GM23248 (cell line): ENCODE measurements at places on chromosomes 4 and X.
A peak's percentile ranks its signal among the peaks of the same experiment; 100 is the strongest.

- no peak for DNase-seq
These were observed 71.3 kb upstream of the STS start for GRCh38 chrX:7076245-7076661.

- no peak for DNase-seq
These were observed 218.7 kb downstream of the MAPK10 start for GRCh38 chr4:86141161-86141560.

GRCh38 chrX:74160358-74160757 lies 143.6 kb upstream of the ZCCHC13 start:
- no peak for DNase-seq

DNA sequence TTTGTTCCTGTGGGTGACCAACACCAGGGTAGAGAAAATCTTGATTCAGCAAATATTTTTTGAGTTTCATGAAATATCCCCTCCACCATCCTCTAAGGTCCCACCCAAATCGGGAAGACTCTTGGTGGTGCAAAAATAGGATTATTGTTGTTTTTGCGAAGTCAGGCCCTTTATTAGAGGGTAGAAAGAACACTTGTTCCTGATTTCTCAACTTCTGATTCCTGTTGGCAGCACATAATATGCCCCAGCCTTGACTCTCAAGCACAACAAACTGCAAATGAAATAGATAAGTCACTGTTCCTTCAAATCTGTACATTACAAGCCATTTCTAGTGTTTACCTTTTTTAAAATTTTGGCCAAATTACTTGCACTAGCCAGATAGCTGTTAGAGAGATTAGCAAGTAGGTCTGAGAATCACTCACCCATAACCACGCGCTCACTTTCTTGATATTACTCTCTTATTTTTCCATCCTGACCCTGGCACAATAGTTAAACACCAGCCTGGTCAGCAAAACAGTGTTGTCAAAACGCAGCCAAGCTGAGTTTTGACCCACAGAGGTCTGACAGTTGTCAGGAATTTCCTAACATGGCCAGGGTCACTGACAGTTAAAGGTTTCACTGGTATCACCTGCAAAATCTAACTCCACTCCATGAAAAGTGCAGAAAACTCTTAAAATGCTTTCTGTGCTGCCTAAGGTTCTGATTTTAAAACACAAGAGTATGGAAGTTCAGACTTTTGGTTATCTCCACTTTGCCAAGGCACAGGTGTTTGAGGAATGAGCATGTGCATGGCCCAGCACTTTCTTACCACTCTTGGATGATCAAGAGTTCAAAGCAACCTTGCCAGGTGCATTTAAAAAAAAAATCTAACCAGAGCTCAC lies 69.8 kb downstream of the RBM47 start:
- DNase-seq: no peak

- peak; percentile 54 for DNase-seq
These were observed 71.0 kb downstream of the AFF1 start for GRCh38 chr4:87005690-87006425.

DNA sequence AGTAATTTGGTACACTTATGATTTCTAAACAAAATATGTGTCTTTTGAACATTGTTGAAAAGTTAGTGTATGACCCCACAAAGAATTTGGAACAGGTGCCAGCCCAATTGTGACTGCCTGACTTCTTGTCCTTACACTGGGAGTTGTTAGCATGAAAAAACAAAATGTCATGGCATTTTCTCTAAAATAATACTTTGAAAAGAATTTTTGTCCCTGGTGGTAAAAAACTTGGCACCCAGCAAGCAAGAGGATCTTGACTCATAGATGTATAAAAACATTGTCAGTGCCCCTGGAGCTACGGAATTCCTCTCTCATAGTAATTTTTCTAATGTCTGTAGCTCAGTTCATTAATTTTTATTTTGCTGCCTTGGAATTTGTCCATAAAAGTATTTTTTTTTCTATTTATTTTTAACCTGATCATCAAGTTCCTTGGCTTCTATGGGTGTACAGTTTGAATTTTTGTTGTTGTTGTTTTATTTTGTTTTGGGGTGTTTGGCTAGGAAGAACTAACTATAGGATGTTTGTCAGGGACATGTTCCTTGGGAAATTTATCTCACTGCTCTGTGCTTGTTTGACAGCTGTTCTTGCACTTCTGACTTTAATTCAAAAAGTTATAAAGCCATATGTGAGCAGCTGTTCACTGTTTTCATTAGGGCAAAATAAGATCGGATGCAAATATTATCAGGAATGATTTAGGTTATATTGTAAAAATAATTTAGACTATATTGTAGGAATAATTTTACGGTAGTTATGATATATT lies 95.4 kb upstream of the NUDT6 start:
- DNase-seq: peak; percentile 81

DNA sequence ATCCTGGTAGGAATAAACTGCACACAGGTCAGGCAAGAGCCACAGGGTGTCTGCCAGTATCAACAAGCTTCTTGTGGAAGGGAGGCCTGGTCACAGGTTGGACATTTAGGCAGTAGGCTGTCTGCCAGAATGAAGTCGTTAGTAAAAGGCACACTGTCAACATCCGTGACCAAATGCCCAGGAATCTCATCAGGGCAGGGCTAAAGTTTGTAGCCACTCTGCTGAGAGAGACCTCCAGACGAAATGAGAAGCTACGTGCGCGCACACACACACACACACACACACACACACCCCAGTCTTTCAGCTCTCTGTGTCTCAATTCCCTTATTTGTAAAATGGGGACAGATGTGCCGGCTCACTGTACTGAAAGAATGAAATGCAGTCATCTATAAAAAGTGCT lies 408.7 kb upstream of the ZFP42 start:
- no peak for DNase-seq

GRCh38 chrX:151711154-151711553 lies 4.7 kb upstream of the FATE1 start:
- no peak for DNase-seq

- no peak for DNase-seq
These were observed 665.1 kb downstream of the RAPGEF2 start for GRCh38 chr4:159768016-159768415.

DNA sequence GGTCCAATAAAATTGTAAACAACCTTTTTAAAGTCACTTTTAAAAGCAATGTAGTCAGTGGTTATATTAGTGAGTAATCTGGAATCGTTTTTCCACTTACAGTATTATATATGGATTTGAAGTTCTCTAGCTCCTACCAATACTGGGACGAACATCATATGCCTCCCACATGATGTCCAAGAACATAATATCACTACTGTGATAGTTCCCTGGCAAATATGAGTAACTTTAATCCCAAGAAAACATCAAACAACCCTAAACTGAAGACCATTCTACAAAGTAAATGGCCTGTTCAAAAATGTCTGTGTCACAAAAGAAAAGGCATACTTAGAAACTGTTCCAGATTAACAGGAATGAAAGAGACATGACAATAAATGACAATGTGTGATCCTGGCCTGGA lies 53.6 kb upstream of the FGFBP2 start:
- DNase-seq: no peak

GRCh38 chr4:48904101-48904500 lies 2.5 kb downstream of the OCIAD2 start:
- no peak for DNase-seq

DNA sequence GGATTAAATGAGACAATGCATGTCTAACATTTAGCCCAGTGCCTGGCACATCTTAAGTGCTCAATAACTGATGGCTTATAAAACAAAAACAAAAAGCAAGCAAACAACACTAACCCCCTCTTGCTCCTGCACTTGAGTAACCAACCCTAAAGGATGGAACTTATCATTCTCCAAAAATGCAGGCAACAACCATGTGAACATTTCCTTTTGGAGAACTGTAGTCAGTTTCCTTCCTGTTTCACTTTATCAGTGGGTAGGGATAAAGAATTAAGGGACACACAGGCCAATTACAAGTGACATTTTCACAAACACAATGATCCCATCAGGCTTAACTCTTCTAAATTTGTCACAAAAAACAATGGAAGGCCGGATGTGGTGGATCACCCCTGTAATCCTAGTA lies 30.4 kb downstream of the RPS3A start:
- peak; percentile 29 for DNase-seq

DNA sequence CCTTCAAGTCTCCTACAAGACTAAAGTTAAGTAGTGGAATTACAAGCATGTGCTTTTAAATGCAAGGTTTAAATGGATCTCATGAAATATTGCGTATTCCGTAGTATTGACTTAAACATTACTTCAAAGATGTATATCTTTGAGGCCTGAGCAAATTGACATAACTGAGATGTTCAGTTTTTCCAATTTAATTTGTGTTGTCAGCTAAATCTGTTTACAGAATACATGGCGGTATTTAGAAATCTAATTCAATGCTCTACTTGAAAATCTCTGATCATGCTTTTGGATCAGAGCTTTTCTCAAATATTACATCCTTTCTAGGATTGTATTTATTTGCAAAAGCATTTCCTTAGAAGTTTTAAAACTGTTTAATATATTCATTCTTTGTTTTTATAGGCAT lies 47.5 kb upstream of the PDE5A start:
- DNase-seq: no peak

DNA sequence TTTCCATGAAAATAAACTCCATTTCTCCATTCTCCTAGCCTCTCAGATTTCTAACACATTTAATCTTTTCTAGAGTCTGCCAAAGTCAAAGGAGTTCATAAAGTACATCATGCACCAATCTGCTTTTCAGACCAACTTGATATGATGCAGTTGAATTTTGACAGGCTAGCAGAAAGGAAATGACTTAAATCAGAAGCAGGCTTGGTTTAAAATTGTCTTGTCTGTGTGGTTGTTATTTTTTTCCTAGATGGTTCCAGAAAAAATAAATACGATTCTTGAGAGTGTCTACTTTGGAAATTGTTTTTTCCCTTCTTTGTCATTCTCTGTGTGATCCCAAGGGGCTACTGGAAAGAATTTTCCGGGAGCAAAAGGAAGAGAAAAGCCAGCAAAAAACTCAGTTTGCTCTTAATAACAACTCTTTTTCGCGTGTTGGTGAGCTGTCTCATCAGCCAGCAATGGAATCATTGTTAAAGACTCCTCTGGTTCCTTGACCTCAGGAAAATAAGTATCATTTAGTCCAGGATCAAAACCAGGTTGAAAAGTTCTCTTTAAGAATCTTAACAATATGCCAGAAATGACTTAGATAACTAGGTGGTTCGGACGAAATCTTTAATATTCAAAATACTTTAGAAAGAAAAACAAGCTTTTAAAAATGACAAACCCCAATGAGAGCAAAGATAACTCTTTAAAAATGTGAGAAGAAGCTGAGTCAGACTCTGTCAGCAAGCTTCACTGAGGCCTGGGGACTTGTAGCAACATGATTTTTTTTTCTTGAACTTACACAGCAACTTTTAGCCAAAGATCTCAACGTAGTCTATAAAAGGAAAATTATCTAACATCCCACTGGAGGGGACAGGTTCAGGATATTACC lies 49.7 kb upstream of the GAB1 start:
- DNase-seq: peak; percentile 83

GRCh38 chrX:45154462-45154861 lies 46.2 kb downstream of the DIPK2B start:
- no peak for DNase-seq

- no peak for DNase-seq
These were observed 201.7 kb downstream of the TBCK start for GRCh38 chr4:106114270-106114669.

DNA sequence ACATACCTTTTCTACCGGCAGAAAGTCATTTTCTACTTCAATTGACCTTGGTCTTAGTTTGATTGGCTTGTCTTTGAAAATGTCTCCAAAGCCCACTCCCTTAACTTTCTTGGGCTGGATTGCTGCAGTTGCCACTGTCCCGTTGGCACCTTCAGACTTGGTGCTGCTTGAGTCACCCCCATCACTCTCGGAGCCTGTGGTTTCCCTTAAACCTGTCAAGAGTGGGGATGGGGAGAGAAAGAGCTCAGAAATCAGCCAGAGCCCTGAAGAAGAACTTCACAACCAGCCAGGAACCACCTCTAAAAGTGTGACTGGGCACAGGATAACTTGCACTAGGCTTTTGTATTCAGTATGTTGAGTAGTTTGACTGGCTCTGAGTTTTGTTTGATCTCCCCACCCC lies 168.5 kb upstream of the MAP3K15 start:
- no peak for DNase-seq

GRCh38 chr4:1241466-1241935 lies 7.4 kb downstream of the CTBP1 start:
- DNase-seq: no peak

GRCh38 chrX:106415276-106415895 lies 196.4 kb upstream of the RADX start:
- DNase-seq: peak; percentile 43

DNA sequence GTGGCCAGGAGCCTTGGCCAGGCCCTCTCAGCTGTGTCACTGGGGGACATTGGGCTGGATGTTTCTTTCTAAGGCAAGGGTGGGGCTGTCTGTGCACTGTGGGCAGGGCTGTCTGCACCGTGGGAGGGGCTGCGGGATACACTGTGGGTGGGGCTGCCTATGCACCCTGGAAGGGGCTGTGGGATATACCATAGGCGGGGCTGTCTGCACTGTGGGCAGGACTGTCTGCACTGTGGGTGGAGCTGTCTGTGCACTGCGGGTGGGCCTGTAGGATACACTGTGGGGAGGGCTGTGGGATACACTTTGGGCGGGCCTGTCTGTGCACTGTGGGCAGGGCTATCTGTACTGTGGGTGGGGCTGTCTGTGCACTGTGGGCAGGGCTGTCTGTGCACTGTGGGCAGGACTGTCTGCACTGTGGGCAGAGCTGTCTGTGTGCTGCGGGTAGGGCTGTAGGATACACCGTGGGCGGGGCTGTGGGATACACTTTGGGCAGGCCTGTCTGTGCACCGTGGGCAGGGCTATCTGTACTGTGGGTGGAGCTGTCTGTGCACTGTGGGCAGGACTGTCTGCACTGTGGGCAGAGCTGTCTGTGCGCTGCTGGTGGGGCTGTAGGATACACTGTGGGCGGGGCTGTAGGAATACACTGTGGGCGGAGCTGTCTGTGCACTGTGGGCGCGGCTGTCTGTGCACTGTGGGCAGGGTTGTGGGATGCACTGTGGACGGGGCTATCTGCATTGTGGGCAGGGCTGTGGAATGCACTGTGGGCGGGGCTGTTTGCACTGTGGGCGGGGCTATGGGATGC lies 31.1 kb downstream of the ACOX3 start:
- DNase-seq: peak; percentile 48

GRCh38 chr4:81235982-81236749 lies 21.1 kb upstream of the PRKG2 start:
- DNase-seq: no peak

DNA sequence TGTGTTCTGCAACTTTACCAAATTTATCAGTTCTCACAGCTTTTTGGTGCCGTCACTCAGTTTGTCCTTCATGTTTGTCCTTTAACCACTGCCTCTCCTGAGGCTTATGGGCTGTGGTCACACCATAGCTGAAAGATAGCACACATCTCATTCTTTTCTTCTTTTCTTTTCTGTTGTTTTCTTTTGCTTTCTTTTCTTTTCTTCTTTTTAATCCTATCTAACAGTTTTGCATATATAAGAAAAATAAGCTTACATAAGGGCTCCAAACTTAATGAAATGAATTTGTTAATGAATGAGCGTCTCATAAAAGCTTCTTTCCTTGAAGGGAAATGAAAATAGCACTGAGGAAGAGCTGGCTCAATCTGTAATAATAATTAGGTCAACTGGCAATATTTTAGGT lies 1061.2 kb downstream of the PCDH18 start:
- no peak for DNase-seq
